ENCODE measurements at places on chromosomes 1 and 21.

DNA sequence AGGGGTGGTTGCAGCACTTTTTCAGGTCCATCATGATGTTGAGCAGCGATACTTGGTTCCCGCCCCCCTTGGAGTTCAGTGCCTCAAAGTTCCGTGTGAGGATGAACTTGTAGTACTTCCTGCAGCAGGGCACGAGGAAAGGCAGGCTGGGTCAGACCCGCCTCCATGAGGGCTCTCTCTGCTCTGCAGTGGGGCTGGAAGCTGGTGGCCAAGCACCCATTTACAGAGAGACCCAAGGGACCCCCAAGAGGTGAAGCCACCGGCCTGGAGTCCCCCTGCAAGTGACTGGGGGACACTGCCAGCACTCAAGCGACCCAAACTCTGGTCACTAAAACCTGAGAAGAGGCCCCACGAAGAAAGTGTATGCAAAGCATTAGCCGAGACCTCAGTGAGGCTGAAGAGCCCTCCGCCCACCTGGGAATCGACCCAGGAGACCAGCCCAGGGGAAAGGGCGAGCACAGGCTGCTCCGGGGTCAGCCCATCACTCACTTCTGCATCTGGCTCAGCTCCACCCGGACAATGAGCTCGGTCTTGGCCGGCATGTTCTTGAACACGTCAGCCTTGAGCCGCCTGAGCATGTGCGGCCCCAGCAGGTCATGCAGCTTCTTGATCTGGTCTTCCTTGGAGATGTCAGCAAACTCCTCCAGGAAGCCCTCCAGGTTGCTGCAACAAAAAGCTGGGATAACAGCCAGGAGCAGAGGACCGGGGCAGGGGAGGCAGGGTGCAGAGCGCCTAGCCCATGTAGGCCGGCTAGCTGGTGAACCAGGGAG, 45.2 kb downstream of the CHD5 start:
- no peak for DNase-seq

DNA sequence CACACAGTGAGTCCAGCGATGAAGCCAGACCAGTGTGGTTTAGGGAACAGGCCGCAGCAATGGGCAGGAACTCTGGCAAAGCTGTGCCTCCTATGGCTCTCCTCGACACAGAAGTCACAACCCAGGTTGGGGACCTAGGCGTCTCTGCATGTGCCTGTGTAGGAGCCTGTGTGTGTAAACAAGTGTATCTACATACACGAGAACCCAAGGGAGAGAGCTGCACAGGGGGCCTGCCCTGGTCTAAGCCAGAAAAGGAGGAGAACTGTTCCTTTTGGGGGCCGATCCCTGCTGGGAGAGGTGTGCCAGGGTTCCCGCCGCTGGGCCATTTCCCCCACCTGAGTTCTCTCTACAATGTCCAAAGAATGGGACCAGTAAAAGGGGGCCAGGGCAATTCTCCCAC, 56.0 kb downstream of the CD247 start:
- no peak for DNase-seq

DNA sequence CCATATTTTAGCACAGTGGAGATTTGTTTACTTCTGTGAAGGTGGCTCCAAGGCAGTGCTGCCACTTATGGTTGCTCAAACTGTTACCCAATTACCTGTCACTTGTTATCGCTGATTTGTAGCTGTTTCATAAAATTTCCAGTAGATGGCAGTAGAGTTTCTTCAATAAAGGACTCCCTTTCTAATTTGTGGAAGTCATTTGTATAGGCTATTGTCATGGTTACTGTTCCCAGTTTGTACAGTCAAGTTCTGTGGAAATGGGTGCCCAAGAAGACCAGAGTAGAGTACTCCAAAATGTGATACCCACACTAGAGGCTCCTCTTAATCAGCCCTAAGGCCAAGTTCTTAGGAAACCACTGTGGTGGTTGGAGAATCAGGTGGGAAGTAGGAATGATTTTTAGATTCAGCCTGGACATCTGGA, 186.1 kb downstream of the CLEC20A start:
- no peak for DNase-seq

GRCh38 chr1:213622365-213623063, 365.3 kb upstream of the PROX1 start:
- DNase-seq: no peak

DNA sequence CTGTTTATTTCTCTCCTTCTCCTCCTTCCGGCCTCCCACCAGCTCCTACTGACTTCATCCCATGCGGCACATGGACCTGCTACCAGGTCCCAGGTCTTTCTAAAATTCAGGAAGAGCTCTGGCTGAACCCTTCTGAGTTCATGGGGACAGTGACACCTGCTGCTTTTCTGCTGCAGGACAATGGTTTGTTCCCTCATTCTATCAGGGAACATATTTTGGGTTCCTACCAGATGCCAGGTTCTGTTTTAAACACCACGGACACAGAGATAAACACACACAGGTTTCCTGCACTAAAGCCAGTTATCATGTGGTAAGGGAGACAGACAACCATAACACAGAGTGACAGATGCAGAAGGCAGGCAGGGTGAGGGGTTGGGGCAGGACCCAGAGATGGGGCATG, 114.0 kb upstream of the RAB4A start:
- DNase-seq: no peak

GRCh38 chr1:29828526-29829447, 592.5 kb downstream of the PTPRU start:
- DNase-seq: no peak

GRCh38 chr1:159835356-159835755, 8.7 kb downstream of the SLAMF8 start:
- DNase-seq: no peak

- DNase-seq: no peak
These were observed 135.5 kb downstream of the TGFB2 start for GRCh38 chr1:218480588-218481099.

DNA sequence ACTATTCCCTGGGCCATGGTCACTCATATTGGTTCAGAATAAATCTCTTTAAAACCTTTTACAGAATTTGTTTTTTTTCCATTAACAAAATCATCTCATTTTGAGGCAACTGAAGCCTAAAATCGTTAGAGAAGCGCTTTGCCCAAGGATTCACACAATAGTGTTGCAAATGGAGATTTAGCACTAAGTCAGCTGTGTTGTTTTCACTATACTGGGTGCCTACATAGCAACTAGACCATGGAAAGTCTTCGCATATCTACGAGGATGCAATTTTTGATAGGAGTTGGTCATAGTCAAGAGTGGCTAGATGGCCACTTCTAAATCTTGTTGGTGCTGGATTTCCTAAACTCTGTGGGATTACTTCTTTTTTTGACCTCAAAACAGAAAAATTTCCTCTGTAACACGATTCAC, 530 bp upstream of the TIPRL start:
- no peak for DNase-seq

Measured in effector memory CD4-positive, alpha-beta T cell (primary cell).